ENCODE measurements at places on chromosomes 11 and 22. TPM values are rescaled to one million over a fixed set of nuclear protein-coding genes. Genes with fewer than 3 reads are reported as not detected.

OR2AT4 gene
- total RNA-seq: not detected

APBB1 gene
- total RNA-seq: 142 TPM

PARVA gene
- 15.0 TPM for total RNA-seq

TMEM9B gene
- total RNA-seq: 31.3 TPM

DMC1 gene
- total RNA-seq: 4.2 TPM

PANX2 gene
- 1.8 TPM for total RNA-seq

C22orf15 gene
- not detected for total RNA-seq

SNX15 gene
- 40.4 TPM for total RNA-seq

OR51B2 gene
- total RNA-seq: not detected

IGF2 gene
- total RNA-seq: 21.5 TPM

GGTLC2 gene
- total RNA-seq: not detected

ADORA2A gene
- 15.9 TPM for total RNA-seq

IRAG1 gene
- total RNA-seq: 4.2 TPM

CHEK1 gene
- 23.1 TPM for total RNA-seq

NUMA1 gene
- 207 TPM for total RNA-seq

CKAP5 gene
- 193 TPM for total RNA-seq

POLD3 gene
- total RNA-seq: 9.0 TPM

PATE4 gene
- total RNA-seq: not detected

CASP5 gene
- not detected for total RNA-seq

SAA2 gene
- total RNA-seq: 0.44 TPM

APOA5 gene
- total RNA-seq: not detected

ALX4 gene
- not detected for total RNA-seq

PRG3 gene
- not detected for total RNA-seq

OR51E2 gene
- not detected for total RNA-seq

CBY1 gene
- 34.9 TPM for total RNA-seq

TRPC6 gene
- total RNA-seq: 0.27 TPM

ZNHIT2 gene
- 4.1 TPM for total RNA-seq

FAT3 gene
- 80.6 TPM for total RNA-seq

B4GAT1 gene
- total RNA-seq: 42.7 TPM

SUN2 gene
- 174 TPM for total RNA-seq

PACSIN3 gene
- 2.2 TPM for total RNA-seq

SLC22A6 gene
- not detected for total RNA-seq

TMEM151A gene
- 19.2 TPM for total RNA-seq

PATE2 gene
- not detected for total RNA-seq

YPEL1 gene
- 71.2 TPM for total RNA-seq

ST13 gene
- total RNA-seq: 196 TPM
